Smooth muscle cell of the brain vasculature (primary cell): ENCODE measurements at places on chromosomes 4 and X.

DNA sequence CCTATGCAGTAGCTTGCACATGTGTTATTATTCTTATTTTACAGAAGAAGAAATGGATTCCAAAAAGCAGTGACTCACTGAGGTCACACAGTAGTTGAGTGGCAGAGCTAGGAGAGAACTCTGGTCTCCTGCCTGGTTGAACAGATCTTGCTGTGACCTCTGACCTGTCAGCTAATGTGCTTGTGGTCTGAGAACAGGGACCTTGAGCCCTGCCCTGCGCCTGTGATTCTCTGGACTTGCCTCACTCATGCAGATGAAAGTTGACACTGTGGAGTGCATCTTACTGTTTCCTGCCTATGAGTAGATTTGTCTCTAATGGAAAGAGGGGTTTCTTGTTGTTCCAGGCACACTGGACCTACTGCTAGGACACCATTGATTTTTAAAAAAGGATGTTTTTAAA is 32.3 kb downstream of the ETNPPL start:
- no peak for DNase-seq

DNA sequence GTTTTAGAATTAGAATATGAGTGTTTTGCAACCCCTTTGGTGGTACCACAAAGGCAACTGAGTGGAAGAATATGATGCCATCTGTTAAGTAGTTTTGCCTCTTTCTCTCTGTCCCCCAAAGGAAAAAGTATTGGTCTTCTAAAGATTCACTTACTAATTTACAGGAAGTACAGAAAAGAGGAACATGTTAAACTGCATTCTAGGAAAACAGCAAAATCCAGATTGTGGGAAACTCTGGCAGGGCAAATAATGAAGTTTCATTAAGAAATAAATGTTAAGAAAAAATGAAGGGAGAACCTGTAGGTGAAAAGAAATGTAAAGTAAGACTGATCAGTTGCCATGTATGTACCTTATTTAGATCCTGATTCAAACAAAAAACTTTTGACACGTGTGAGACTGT is 39.3 kb downstream of the NSUN7 start:
- no peak for DNase-seq

GRCh38 chr4:121938282-121939092 is 13.4 kb downstream of the TRPC3 start:
- no peak for DNase-seq

GRCh38 chr4:123305736-123306135 is 90.9 kb upstream of the SPRY1 start:
- no peak for DNase-seq

DNA sequence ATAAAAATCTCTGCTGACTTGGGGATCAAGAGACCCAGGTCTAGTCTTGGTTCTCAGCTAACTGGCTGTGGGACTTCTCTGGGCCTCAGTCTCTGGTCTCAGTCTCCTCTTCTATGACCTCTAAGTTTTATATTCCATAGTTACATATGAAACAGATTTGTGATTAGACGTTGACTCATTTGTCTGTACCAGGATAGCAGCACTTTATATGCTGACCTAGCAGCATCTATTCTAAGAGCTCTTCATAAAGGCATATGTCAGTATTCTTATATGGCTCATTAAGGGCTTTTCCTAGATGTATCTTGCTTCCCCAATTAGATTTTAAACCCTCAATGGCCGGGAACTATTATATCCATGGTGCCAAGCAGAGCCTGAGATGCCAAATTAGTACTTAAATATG is 12.7 kb downstream of the GRPR start:
- DNase-seq, result no peak
